Stimulated activated CD4-positive, alpha-beta T cell treated with anti-CD3 and anti-CD28 coated beads, Interleukin-15, amount 100 ng/mL, for 1 hour (primary cell): ENCODE measurements at places on chromosomes 7 and 10.

- DNase-seq = no peak
Measured at GRCh38 chr10:43041422-43042342, 35.2 kb upstream of the RET start.

GRCh38 chr7:63071920-63072319 lies 926.7 kb upstream of the ZNF722 start:
- no peak for DNase-seq

DNA sequence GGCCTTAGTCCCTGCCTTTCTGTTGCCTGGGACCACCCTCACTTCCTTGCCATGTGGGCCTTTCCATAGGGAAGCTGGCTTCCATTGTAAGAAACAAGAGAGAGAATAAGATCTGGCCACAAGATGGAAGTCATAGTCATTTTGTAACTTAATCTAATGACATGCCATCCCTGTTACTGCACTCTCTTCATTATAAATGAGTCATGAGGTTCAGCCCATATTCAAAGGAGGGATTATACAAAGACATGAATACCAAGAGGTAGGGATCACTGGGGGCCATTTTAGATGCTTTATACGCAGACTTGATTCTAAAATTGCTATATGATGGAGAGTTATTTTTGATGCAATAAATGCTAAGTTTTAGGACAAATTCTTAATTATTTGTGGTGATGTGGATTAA lies 75.2 kb upstream of the CELF2 start:
- DNase-seq = no peak

DNA sequence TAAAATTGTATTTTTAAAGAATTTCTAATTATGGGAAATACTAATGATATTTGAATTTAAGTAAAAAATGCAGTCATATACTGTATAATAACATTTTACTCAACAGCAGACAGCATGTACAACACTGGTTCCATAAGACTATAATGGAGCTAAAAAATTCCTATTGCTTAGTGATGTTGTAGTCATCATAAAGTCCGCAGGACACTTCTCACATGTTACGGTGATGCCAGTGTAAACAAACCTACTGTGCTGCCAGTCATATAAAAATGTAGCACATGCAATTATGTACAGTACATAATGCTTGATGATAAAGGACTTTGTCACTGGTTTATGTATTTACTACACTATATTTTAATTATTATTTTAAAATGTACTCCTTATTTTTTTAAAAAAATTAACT lies 629.3 kb downstream of the IPMK start:
- no peak for DNase-seq

- DNase-seq = no peak
Measured at GRCh38 chr10:101446071-101446470, 92.1 kb downstream of the BTRC start.

GRCh38 chr7:113664867-113665266 lies 253.9 kb downstream of the PPP1R3A start:
- no peak for DNase-seq

- no peak for DNase-seq
Measured at GRCh38 chr10:36281831-36282331, 639.8 kb upstream of the FZD8 start.

DNA sequence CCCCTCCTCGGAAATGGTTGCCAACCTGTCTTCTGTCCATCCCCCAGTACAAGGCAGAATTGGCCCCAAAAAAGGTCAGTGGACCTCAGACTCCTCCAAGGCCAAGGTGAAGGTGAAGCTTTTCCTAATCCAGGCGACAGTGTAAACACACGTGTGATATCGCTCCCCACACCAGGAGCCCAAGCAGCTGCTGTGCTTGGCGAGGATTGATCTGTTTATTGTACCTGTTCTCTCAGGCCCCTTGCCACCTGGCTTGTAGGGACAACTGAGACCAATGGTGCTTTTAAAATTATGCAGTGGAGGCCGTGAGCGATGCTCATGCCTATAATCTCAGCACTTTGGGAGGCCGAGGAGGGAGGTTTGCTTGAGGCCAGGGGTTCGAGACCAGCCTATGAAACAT lies 66.1 kb upstream of the GTF2IRD1 start:
- DNase-seq = no peak

- no peak for DNase-seq
Measured at GRCh38 chr10:49152663-49153062, 18.8 kb upstream of the FAM170B start.

GRCh38 chr7:113279256-113279655 lies 160.9 kb upstream of the SMIM30 start:
- no peak for DNase-seq

- DNase-seq = no peak
Measured at GRCh38 chr7:8413600-8413999, 19.8 kb upstream of the NXPH1 start.

GRCh38 chr7:42831718-42832522 lies 80.0 kb downstream of the C7orf25 start:
- no peak for DNase-seq

GRCh38 chr7:15411019-15411418 lies 150.8 kb downstream of the AGMO start:
- DNase-seq = no peak

DNA sequence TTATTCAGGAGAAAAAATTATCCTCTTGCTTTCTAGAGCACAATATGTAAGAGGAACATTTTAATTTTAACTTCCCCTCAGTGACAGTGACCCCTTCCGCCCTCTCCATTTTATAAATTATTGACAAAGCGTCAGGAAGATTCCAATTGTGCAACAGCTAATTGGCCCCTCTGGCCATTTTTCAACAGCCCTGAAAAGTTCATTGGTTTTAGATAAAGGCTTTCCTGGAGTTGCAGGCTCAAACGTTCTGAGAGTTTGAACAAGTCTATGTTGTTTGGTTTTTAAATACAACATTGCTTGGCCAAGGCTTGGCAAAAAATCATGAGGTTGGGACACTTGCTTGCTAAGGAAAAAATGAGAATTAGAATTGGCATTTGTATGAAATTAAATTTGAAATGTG lies 422.2 kb upstream of the ANKRD30A start:
- no peak for DNase-seq

DNA sequence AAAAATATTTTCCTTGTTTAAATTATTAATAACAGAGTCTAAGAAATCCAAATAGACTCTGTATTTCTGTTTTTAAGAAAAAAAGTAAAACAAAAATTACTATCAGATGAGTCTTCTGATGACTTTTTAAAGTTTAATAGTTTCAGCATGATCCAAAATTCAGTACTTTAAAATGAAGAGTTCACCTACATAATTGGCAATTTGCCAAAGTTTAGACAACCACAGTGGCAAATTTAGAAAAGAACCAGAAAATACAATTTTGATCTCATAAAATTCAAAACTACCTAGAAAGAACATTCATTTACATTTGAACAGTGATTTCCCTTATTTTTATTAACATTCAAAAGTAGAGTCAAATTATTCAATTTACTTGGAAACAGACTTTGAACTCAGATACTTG lies 56.1 kb downstream of the AGMO start:
- no peak for DNase-seq

DNA sequence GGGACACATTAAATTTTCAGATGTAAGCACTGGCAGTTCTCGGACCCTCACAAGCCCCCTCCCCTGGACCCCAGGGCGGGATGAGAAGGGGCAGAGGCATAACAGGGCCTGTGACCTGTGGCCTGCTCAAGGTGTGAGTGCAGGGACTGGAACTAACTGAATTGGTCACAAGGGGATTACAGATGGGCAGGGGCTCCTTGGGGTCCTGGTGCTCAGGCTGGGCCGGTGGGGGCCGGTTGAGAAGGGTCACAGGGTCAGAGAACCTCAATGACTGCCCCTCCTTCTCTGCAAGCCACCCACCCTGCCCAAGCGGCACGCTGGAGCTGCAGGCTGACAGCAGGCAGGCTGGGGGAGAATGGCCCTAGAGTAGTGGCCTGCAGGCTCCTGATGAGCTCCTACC lies 80.8 kb upstream of the PCBD1 start:
- no peak for DNase-seq

DNA sequence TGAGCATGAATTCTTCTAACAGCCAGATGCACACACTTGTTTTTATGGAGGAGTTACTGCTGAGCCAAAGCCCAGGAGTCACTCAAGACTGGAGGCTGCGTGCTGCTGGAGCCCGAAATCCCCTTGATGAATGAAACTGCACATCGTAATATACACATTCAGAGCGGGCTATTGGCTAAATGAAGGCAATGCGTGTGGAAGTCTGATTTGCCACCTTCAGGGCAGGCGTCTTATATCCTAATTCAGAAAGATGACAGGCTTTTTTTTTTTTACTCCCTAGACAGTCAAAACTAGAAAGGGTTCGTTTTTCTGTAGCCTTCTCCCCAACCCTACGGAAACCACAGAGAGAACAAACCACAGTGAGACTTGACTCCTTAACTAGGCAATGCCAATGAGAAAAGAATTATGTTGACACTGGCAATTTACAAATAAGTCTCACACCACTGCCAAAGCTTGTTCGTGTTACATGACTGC lies 227.2 kb upstream of the KLF14 start:
- peak; percentile 44 for DNase-seq

DNA sequence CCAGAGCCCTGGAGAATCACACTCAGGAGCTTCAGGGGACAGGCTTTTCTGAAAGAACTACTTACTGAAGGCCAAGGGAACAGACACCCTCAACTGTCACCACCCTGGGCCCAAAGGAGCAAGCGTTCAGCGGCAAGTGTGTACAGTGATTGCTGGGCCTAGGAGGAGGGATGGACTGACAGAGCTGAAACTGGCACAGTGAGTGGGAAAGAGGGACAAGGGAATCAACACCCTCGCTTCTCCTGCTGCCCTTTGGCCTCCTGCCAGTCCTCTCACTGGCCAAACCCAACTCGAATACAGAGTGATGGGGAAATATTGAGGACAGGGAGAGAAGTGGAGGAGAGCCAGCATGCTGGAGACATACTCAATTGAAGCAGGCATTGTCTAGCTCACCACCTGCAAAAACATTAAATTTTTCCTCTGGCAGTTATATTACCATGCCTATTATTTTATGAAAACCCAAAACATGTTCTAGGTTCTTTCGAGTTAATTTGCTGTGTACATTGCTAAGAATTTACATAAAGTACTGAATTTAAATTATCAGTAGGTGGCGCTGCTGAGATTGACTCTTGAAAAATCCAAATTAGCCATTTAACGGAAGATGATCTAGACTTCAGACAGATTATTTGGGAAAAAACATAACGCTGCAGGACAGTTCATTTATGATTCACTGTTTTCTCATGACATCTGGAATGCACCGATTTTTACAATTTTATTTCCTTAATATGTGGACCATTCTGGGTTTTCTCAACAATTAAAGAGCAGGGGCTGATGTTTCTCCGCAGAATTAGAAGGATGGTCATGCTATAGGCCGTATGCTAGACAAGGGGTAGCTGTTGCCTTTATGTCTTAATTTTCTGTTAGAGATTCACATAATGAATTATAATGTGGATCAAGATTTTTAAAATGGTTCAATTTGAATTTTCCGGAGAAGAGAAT lies 14.7 kb upstream of the TMEM236 start:
- DNase-seq = no peak

- DNase-seq = no peak
Measured at GRCh38 chr7:74021546-74022320, 6.2 kb upstream of the ELN start.

DNA sequence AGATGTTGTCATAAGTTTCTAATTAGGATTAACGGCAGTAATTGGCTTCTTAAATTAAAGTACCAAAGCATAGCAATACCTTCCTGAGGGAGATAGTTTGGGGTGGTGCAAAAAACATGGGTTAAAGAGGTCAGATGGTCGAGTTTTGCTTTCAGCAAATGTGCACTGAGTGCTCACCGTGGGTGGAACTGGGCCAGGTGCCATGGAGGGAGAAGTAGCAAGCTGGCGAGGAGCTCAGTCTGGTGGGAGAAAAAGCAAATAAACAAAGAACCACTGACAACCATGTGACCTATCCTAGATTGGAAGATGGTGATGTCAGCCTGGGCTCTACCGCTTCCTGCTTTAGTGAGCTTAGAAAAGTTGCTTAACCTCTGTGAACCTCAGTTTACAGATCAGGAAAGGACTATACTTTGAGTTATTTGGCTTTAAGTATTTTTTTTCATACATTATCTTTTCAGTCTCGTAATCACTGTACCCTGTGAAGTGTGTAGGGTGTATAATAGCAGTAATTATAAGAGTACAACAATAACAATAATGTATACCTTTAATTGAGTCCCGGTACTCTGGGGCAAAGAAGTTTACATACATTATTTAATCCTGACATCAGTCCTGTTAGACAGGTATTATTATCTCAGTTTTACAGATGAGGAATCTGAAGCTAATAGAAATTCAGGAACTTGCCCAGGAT lies 69.0 kb upstream of the PDCD4 start:
- DNase-seq = no peak

- DNase-seq = no peak
Measured at GRCh38 chr10:94607111-94607510, 61.5 kb downstream of the HELLS start.

DNA sequence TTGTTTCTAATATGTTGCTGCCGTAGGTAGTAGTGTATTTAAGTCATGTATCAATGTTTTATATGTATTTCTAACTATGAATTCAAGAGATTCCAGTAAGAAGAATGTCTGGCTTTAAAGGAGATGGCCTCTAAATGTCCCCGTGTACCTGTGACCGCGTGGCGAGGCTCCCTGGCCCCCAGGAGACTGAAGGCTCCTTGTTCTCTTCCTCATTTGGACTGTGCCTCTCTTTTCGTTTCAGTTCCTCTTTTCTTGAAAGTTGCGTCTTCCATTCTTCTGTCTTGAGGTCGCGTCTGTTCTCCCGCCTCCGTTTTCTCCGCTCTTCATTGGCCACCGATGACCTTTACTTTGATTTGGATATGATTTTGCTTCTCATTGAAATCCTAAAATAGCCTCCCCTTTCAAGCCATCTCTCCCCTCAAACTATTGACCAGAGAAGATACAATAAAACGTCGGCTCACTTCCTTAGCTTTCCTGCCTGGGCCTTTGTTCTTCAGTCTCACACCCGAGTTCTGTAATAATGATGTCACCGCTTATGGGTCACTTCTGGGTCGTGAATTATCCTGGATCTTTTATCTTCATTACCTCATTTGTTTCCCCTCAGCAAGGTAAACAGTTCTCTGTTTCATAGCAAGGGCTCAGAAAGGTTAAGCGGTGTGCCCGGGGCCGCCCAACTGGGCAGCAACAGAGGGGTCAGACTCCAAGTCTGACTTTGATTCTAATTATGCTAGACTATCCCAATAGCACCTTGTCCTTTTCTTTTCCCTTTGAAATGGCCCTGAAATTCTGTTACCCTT lies 28.7 kb downstream of the WIPI2 start:
- DNase-seq = no peak

- peak; percentile 50 for DNase-seq
Measured at GRCh38 chr7:1664711-1665548, 5.1 kb upstream of the ELFN1 start.

- DNase-seq = no peak
Measured at GRCh38 chr10:132151286-132151950, 35.3 kb upstream of the DPYSL4 start.

- no peak for DNase-seq
Measured at GRCh38 chr7:93973134-93973533, 31.0 kb downstream of the BET1 start.

- DNase-seq = no peak
Measured at GRCh38 chr10:77286531-77287508, 350.8 kb downstream of the KCNMA1 start.
